Activated naive CD4-positive, alpha-beta T cell (primary cell): ENCODE measurements at places on chromosomes 12 and 14.

GRCh38 chr14:101418601-101419000 lies 142.7 kb upstream of the DIO3 start:
- no peak for DNase-seq

GRCh38 chr12:58615576-58615975 lies 304.7 kb downstream of the LRIG3 start:
- DNase-seq, result no peak

- no peak for DNase-seq
These were observed 17.8 kb downstream of the USP15 start for GRCh38 chr12:62278022-62278421.

- DNase-seq, result no peak
These were observed 196.3 kb upstream of the PLEKHG7 start for GRCh38 chr12:92506460-92506859.

DNA sequence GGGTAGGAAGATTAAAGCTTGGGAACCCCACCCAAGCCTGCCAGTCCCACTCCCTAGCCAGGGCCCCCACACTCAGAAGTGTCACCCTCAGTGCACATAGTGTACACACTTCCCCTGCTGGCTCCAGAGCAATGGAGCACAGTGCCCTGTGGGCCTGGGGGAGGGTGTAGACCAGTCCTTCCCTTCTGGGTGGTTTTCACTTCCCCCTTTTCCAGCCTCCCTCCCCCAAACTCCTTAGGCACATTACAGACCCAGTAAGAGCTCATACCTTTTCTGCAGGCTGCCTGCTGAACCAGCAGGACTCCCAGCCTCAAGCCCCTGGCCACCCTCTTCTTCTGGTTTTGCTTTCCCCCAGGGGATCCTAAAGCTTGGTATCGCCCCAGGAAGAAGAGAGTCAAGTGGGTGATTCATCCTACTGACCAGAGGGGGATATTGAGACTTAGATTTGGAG lies at the start of gene ZNF385A:
ZNF385A (minus strand) TSS at position 143 of the 451 bp plus-strand sequence. CDS start 219 bp downstream, outside the sequence.
- no peak for DNase-seq

DNA sequence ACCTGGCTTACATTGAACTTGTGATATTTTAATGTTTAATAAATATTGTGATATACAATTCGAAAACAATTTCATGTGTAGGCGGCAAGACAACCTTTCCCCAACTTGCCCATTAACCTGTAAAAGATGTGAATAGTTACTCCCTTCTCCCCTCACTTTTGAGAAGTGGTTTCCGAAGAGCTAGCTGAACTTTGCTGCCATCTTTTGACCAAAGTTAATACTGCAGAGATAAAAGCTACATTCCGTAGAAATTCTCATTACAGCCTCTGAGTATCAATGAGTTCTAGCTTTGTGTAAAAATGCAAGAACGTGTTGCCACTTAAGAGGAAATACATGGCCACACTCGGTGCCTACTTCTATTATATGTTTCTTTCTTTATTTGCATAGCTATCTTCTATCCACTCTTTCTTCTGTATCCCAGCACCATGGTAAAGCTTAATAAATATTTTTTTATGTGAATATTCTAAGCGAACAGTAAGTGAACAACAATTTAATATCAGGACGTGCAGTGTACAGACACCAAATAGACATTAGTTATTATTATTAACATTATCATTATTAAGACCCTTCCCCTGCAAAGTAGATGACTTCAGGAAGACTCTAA lies 105.1 kb upstream of the TMEM260 start:
- no peak for DNase-seq

- DNase-seq, result no peak
These were observed 4.0 kb downstream of the AGAP2 start for GRCh38 chr12:57734591-57734990.

- DNase-seq, result no peak
These were observed 19.7 kb downstream of the IAPP start for GRCh38 chr12:21392384-21392783.

DNA sequence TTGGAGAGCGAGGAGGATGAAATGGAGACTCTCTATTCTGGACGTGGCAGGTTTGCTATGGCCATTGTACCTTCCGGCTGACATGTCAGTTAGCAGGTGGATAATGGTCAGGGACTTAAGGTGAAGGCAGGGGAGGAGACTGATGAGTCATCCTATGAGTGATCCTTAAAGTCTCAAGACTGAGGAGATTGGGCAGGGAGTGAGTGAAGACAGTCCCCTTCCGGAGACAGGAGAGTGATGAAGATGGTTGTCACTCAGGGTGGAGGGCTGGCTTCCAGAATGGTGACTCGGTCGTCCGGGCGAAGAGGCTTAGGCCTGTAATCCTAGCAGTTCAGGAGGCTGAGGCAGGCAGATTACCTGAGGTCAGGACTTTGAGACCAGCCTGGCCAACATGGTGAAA lies 49.8 kb upstream of the CCDC63 start:
- no peak for DNase-seq

- DNase-seq, result no peak
These were observed 8.2 kb upstream of the RNASE9 start for GRCh38 chr14:20569066-20569465.

DNA sequence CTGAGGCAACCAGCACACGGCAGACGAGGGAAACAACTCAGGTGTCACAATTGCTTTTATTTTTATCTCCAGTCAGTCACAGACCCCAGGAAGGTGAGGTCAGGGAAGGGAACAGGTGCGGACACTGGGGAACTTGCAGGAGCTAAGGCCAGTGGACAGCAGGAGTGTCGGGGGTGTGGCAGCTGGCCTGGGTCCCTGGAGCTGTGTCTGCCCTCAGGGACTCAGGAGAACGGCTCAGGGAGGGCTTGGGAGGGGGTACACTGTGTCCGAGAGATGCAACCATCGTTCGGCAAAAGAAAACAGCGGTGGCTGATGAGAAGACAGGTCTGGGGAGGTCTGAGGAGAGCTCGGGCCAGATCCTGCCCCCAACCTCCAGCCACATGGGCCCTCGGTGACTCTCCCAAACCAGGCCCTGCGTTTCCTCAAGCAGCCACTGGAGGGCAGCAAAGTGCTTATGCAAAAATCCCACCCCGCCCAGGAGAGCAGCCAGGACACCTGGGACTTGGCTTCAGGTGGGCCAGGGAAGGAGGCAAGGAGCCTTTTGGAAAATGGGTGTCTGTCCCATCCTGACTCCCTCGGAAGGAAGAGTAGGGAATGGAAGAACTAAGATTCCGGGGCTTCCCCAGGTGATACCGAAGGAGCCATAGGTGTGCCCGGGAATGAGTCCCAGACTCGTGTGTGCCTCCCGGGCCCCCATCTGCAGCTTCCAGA lies 24.1 kb upstream of the BCDIN3D start:
- DNase-seq, result peak; percentile 60

DNA sequence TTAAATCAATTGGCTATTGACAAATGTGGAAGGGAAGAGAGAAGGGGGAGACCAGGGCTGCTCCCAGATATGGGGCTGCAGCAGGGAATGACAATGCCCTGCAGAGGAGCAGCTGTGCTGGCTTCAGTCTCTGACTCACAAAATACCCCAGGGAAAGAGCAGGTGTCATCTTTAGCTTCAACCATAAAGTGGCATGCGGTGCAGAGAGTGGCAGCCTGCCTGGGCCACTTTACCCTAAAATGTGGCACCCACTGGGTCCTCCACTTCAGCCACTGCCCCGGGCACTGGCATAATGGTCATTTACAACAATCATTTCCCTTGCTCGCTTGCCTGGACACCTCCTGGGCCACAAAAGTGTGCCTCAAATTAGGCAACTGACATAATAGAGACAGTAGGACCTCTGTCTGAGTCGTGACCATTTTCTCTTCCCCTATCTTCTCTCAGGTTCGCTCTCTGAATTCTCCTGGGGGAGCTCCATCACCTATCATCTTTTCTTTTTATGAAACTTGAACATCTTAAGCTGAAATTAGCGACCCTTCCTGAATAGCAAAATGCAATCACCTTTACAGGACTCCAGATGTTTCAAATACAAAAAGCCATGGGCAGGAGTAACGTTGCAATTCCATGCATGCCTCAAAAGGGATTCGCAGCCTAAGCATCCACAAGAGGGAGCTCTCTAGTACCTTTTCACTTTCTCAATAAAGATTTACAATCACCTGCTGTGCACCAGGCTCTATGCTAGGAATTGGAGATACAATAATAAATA lies 179.9 kb upstream of the ATF7IP start:
- no peak for DNase-seq

DNA sequence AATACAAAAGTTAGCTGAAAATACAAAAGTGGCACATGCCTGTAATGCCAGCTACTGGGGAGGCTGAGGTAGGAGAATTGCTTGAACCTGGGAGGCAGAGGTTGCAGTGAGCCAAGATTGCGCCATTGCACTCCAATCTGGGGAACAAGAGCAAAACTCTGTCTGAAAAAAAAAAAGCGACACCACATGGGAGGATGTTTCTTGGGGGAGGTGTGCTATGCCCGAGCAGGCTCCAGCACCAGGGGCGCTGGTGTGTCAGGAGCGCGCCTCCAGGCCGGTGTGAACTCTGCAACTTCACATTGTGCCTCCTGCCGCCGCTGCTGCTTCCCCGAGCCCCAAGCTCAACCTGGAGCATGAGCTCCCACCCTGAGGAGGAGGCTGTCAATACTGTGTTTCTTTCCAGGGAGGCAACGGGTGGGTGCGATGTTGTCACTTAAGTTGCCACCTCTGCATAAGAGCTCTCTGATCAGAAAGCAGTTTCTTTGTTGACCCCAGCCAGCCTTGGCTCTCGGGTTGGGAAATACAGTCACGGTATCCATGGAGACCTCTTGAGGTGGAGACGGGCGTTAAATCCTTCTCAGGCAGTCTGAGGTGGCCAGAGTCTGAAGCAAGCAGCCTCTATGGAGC lies 18.9 kb downstream of the DEGS2 start:
- DNase-seq, result no peak

DNA sequence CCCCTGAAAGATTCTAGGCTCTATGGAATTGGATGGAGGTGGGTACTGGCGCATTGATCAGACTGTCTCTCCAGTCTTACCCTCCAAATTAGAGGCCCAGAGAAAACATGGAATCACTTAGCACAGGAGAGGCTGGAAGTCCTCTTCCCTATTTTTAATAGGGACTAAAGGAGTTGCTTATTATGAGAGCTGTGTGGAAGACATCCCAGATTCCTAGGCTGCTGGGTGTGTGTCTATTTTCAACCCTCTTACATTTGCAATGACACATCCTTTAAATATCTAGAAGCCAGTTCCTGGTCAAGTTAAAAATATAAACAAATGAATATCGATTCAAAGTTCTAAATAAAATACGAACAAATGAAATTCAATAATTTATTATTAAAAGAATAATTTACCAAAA lies 58.3 kb upstream of the ARID2 start:
- DNase-seq, result no peak

- DNase-seq, result no peak
These were observed 14.8 kb downstream of the ULK1 start for GRCh38 chr12:131909081-131909751.

DNA sequence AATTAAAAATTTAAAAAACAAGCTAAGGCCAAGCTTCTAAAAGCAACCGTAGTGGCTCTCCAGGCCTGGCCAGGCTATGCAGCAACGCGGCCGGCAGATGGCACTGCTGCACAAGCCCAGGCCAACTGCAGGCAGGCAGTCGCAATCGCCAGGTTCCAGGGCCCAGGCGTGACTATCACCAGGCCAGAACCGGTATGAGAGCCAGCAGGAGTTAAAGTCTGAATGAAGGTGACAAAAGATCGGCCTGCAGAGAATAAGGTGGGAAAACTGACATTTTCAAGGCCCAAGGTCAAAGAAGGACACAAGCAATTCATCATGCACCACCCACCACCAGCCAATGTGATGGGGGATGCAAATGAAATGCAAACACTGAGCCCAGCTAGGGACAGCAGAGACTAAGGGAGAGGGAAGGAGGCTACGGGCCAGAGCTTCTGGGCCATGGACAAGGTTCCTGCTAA lies 43.6 kb upstream of the ANO2 start:
- peak; percentile 27 for DNase-seq

GRCh38 chr12:117187421-117187820 lies 2.8 kb downstream of the FBXO21 start:
- no peak for DNase-seq

DNA sequence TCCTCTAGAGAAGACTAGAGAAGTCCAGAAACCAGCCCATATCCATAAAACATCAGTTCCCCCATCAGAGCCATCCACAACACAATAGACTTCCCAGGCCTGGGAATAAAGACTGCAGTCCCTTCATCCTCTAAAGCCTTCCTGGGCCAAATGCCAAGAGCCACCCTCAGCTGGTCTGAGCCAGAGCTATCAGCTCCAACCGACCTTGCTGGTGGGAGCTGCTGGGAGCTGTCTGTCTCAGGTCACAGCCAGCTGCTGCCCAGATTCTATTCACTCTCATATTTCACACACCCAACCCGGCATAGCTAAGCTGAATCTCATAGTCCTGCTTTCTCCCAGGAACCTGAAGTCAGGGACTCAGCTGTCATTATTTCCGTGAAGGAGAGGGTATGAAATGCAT lies 10.9 kb upstream of the TFCP2 start:
- DNase-seq, result no peak

GRCh38 chr12:71721783-71722505 lies 32.7 kb upstream of the RAB21 start:
- DNase-seq, result no peak
